ENCODE measurements at places on chromosomes 4 and X.

DNA sequence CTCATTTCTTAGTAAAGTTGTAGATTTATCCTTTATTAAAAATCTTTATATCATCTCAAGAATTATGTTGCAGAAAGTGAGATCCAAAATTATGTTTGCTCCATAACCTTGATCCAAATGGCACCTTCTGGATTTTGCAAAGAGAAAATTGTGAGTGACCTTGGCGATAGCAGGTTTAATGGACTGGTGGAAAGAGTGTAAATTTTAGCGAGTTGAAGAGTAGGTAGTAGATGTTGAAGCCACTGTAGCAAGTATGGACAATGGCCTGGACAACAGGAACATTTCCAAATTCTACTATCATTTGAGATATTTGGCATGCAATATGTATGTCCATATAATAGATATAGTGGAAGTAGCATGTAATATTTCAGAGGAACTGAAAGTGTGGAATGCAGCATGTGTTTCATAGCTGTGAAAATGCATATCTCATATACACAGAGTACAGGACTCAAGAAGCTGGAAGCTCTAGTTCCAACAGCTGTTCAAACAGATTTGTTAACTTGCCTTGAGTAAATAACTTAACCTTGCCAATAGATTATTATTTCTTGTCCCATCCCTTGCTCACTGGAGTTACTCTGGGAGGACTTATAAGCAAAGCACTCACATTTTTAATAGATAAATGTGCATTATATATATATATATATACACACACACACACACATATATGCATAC is 152.5 kb upstream of the TLL1 start:
- DNase-seq, result no peak

DNA sequence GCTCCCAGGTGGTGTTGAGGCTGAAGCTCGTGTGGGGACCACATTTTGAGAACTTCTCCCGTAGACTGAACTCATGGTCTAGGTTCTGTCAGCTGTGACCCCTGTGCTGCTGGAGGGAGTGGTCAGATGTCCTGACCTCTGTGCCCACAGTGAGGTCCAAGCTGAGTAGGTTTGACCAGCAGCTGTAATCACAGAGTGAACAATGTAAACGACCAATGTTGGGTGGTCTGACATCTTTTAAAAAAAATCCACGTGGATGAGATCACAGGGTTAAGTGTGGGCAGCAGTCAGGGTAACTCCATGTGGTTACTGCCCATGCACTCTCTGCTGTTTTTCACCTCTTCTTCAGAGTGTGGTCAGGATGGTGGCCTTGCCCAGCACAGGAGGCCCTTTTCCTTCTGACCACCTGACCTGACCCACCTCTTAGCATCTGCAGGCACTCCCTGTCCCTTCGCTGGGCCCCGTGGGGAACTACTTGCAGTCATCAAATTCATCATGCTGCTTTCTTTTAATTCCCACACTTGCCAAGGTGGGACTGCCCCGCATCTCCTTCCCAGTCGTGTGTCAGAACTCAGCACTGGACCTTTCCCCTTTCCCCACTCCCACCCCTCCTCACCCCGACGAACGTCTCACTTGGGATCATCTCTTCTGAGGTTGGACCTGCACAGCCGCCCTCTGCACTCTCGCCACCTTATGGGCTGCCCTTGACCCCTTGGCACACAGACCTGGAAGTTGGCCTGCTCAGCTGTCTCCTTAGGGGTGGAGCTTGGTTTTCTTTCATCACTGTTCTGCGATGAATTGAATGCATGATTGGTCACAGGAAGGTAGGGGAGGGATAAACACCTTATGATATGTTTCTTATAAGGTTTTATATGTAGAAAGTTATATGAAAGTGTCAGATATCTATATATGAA is 120.1 kb downstream of the PTTG2 start:
- DNase-seq, result no peak

GRCh38 chr4:7811536-7812191 is 128.0 kb downstream of the AFAP1 start:
- no peak for DNase-seq

DNA sequence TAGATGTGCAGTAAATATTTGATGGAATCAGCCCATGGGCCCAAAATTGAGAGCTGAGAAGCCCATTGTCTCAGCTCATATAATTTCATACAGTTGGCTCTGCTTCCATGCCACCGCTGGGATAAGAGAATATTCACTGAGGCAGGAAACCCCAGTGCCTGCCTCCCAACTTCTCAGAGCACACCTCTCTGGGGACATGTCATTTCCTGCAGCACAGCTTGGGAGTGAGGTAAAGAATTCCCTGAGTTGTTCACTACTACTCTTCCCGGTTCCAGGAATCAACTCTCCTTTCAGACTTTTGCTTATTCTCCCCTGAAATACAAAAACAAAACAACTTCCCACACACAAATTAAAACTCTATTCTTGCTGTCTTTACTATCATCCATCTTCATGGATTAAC is 389.3 kb downstream of the MAPK10 start:
- no peak for DNase-seq

DNA sequence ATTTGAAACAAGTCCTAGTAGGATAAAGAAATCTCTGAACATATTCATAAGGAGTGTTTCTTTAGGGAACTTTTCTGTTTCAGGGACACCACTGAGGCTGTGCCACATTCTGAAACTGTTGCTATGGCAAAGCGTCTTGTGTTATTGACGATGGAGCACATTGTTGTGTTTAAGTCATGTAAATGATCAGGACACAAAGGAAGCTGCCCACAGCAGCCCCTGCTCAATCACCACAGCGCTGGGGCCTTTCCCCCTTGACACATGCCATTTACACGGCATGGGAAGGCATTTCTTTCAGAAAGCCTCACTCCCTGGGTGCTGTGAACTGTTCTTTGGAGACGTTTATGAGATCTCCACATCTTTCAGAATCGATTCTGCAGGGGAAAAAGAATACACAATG is 39.8 kb upstream of the MID1 start:
- no peak for DNase-seq

GRCh38 chr4:139115226-139115625 is 61.8 kb downstream of the ELF2 start:
- no peak for DNase-seq

DNA sequence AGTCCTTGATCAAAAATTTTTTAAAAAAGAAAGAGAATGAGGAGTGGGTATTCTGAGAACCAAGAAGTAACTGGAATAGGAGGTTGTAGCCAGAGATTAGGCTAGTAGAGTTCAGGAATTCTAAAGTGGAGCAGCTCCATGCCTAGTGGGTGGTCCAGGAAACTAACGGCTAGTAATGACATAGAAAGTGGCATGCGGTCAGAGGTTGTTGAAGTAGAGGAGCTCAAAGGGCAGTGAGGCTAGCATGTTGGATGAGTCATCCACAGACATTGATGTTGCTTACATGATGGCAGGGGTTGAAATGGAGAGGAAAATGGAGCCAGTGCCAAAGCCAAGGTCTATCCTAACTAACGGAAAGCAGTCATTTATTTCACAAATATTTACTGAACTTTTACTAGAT is 42.1 kb downstream of the TEX13B start:
- no peak for DNase-seq

DNA sequence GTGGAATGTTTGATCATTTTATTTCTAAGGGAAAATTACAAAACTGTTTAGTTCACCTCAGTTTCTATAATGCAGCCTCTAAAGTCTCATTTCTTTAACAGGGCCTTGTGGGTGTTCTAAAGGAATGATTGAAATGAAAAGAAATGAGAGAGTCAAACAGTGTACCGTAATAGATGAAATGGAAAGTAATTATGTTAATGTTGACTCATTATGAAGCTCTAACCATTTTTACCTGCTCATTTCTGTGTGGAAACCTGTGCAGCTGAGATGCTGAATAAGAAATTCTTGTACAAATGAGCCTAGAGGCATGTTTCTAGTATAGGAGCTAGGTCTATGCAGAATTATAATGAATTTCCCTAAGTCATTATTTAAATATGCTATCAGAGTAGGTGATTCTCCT is 45.2 kb upstream of the RPA4 start:
- no peak for DNase-seq

GRCh38 chr4:168637872-168638756 is 141.3 kb downstream of the PALLD start:
- DNase-seq, result no peak

GRCh38 chr4:47465004-47465403 is 1.5 kb upstream of the COMMD8 start:
- no peak for DNase-seq

Measured in stimulated activated CD4-positive, alpha-beta T cell treated with anti-CD3 and anti-CD28 coated beads, Interleukin-1b, Interleukin-23, amount 100 ng/mL, for 24 hours (primary cell).